ENCODE measurements at places on chromosomes 11 and 22.
A peak's percentile ranks its signal among the peaks of the same experiment; 100 is the strongest.

GRCh38 chr11:36114095-36114494 is 170.2 kb downstream of the LDLRAD3 start:
- no peak for DNase-seq

- DNase-seq: no peak
Observed at GRCh38 chr22:43154887-43155536, 3.7 kb downstream of the TSPO start.

DNA sequence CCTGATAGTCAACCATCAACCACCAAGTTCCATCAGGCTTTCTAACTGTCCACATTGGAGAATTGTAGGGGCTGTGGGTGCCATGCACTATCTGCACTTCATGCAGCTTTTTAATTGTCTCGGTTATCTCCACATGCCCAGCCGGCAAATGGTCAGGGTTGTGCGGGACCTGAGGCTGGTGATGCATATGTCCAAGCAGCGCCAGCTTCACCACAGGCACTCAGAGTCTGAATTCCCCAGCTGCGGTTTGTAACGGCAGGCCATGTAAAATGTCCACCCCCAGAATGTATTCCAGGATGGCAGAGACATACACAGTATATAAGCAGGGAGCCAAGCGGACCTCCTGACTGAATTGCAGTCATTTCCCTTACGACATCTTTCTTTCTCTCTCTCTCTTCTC is 435.6 kb downstream of the DYNC2H1 start:
- no peak for DNase-seq

DNA sequence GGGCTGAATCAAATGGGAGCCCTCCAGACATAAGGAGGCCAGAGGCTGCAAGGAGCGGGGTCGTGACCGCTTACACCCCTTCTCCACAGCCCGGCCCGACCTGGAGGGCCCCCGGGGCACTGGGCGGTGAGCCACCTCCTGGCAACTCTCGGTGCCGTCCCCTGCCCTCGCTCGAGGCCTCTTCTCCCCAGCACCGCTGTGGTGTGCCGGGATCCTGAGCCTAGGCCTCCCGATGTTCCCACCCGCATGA is 432 bp upstream of the GP1BB start:
- no peak for DNase-seq

DNA sequence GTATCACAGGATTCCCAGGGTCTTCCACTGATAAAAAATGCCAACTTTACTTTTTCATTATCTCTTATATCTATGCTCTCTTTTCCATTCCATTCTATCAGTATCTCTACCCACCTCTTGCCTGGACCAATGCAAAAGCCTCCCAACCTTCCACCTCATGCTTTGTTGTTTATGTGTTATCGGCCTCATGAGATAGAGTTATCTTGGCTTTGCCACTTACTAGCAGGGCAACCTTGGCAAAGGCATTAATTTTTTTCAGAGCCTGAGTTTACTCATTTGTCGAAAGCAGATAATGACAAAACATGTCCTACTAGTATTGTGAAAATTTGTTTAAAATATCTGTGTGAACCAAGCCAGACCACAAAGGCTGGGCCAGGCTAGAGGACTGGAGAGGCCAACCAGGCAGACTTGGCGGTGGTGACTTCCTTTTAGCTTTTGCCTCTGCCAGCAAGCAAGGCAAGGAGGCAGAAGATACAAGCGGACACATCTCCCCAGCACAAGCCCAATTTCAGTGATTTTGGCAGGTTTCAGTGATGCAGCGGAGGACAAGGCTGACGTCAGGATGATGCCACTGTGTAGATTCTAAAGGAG is 106.9 kb downstream of the ADAMTS15 start:
- no peak for DNase-seq

- DNase-seq: no peak
Observed at GRCh38 chr11:125300791-125301218, 136.3 kb downstream of the PKNOX2 start.

DNA sequence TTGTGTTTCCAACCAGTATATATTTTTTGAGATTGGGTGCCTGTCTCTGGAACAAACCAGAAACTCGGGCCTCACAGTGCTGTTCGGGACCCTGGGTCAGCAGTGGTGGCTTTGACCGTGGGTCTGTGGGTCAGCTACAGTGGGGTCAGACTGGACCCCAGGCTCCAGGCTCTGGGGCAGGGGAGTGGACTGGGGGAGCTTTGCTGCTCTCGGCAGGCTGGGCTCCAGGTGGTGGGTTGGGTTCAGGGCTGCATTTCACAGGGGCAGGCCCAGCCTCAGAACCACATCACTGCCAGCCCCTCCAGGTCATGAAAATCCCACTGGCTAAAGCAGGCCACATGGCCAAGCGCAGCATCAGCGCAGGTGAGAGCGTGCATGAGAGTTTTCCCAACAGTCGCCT is 1279.3 kb downstream of the BRD1 start:
- DNase-seq: no peak

DNA sequence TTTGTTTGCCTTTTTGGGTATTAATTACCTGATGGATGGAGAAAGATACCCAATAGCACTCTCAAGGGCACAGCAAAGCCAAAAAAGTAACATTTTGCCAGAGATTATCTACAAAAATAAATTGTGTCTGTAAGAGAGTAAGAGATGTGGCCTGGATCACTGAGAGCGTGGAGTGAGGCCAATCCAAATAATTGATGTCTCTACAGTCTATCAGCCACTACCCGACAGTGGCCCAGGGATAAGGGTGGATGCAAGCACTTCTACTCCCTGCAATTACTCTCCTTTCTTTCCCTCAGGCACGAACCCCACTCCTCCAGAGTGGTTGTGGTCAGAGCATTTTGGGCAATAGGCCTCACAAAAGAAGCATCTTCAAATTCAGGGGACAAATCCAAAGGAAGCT is 92.3 kb upstream of the ZC3H12C start:
- DNase-seq: no peak

DNA sequence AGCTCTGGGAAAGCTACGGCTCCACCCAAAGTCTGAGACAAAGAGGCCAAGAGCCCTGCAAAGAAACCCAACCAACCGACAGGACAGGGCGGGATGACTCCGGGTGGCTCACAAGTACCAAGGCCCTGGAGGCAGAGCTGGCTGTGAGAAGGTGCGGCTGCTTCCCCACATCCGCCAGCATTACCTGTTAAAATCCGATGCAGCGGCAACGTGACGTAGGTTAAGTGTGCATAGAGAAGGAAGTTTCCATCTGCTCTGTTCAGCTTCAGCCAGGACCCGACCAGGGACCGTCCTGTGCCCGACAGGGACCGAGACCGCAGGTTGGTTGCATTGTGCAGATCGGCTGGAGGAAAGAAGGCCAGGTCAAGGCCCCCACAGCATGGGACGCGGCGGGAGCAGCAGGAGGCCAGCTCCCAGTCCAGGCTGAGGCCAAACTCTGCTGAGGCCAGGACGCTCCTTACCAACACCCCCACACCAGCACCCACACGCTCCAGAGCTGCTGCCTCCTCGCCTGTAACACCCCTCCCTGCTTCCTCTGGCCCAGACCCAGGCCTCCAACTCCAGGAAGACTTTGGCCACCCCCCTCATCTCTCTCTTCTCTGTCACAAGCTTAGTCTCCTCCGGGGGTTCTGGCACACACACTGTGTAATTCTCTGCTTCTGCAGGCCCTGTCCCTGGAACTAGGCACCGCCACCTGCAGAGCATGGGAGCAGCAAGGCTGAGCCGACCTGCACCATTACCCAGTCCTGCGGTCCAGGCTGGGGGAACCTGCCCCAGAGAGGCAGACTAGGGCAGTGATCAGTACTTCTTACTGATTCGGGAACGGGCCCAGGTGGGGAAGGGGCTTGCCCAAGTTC is 34.1 kb downstream of the NUP50 start:
- DNase-seq: no peak

DNA sequence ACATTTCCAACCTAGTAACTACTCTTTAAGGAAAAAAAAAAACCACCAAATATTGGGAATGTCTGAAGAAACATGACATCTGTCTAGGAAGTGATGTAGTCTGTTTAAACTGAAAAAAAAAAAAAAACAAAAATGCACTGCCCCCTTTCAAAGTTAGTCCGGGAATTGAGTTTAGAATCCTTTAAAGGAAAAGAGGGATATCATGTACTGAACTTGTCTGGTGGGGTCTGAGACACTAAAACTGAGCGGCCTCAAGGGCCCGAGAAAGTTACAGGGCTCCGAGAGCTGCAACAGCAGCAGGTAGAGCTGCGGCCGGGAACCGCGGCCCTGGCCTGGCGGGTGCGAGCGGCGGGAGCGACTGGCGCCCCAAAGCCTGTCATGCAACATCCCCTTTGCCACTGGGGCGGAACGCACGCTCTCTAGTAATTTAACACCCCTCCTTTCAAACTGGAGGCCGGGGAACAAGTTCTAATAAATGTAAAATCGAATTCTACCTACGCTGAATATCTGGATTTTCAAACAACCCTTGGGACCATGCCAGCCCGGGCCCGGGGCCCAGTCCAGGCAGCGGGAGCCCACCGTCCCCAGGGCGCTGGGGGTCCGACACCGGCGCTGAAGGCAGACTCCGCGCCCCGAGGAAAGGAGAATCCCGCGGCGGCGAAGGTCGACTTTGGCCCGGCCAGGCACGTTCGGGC is 736 bp downstream of the RDX start:
- peak; percentile 13 for DNase-seq

GRCh38 chr22:38830026-38830844 is 13.6 kb downstream of the NPTXR start:
- DNase-seq: no peak

Measured in stimulated activated CD4-positive, alpha-beta T cell treated with anti-CD3 and anti-CD28 coated beads, TNF-alpha, amount 100 ng/mL, for 48 hours (primary cell).